ENCODE measurements at places on chromosomes 7 and 10.

DNA sequence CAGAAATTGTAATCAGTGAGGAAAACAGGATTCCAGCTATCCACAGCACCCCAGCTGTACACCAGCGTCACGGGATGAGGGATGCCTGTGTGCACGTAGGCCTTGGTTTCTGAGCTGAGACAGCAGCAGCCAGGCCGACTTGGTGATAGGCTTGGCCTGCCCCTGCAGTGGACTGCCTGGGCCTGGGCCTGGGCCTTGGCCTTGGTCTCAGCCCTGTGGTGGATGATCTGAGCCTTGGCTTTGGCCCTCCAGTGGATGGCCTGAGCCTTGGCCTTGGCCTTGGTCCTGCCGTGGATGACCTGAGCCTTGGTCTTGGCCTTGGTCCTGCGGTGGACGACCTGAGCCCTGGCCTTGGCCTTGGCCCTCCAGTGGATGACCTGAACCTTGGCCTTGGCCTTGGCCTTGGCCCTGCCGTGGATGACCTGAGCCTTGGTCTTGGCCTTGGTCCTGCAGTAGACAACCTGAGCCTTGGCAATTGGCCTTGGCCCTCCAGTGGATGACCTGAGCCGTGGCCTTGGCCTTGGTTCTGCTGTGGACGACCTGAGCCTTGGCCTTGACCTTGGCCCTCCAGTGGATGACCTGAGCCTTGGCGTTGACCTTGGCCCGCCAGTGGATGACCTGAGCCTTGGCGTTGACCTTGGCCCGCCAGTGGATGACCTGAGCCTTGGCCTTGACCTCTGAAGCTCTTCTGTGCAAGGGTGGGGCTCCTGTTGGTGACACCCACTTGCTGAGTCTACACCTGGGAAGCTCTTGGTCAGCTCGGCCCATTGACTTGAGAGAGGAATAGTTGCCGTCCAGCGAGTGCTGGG is 93.8 kb downstream of the CUX1 start:
- peak; percentile 36 for DNase-seq

GRCh38 chr7:74371381-74372341 is 82.0 kb upstream of the GTF2IRD1 start:
- DNase-seq: no peak

DNA sequence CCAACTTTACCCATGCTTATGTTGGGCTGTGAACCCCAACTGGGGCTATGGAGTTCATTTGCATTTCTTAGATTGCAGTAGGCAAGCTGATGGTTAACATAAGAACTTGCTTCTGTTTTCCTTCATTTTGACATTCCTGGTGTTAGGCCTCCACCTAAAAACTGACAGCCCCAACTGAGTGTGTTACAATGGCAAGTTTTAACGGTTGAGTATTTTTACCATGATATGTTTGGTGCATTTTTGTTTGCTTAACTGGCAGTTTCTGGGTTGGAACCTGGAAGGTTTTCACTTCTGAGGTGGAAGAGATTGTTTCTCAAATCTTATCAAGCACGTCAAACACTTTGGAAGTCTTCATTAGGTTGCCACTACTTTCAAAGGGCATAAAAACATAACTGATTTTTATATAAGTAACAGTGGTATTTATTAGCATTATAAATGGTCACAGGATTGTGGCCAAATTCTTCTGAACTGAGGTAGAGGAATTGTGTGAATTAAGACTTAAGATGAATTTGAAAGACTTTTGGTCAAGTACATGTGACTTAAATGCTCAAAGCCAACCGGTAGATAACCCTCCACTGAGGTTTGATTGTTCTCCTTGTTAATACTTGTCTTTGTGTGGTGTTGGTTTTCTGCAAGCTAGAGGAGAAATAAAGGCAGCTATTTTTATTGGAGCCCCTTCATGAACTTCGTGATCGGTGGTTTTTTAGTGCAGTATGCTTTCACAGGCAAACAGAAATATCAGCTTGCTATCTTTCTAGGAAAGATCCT is 2.8 kb downstream of the BMI1 start:
- DNase-seq: no peak

GRCh38 chr7:17131060-17131345 is 167.4 kb upstream of the AHR start:
- DNase-seq: no peak

DNA sequence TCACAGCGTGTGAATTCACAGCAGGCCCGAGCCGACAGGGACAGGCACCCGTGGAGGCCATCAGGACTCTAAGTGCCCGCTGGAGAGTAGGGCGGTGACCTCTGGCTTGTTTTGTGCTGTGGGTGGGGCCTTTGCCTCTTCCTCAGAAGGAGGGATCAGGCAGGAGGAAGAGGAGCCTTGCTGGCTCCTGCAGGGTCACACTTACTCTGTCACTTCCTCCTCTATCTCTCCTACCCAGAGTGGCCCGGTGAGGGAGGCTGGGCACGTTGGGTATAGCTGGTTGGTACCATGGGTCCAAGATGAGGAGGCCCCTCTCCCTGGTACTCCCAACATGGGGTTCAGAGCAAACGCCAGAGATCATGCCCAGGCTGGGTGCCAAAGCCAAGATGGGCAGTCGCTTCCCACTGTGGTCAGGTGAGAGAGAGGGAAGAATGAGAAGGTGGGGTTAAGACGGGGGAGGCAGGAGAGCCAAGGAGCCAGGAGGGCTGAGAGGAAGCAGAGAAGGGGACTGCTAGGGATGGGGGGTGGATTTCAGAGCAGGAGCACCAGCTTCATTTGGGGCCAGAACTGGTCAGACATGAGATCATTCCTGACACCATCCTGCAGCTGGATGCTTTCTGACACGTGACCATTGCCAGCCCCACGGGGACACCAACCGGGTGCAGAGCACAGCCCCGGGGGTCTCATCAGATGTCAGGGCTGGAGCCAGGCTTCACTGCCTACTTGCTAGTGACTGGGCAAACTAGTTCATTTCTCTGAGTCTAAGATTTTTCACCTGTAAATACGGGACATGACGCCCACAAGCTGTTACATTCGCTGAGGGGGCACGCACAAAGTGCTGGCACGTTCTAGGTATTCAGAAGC is 54.8 kb upstream of the CACUL1 start:
- DNase-seq: no peak

DNA sequence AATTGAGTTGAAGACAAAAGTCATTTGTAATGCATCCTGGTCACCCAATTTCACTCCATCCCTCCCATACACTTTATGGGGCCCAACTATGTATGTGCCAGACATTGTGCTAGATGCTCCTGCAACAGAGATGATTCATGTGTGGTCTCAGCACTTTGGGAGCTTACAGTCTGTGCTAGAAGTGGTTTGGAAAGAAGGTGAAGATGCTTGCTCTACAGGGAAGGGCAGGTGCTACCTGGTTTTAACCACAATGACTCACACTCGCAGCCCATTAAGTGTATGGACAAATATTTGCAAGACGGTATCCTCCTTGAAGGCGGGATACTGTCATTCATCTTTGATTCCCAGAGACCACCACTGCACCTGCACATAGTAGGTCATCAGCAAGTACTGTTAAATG is 257.6 kb downstream of the OTUD1 start:
- no peak for DNase-seq

DNA sequence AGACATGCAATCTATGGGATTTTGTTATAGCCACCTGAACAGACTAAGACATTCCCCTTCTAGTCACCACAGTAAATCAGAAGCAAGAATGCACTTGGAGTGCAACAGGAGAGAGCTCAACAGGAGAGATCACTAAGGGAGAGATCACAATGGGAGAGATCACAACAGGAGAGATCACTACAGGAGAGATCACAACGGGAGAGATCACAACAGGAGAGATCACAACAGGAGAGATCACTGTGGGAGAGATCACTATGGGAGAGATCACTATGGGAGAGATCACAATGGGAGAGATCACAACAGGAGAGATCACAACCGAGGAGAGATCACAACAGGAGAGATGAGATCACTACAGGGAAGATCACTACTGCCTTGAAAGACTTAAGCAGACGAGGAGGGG is 238.5 kb upstream of the PITRM1 start:
- DNase-seq: no peak

GRCh38 chr7:151053096-151053495 is 4.6 kb downstream of the CDK5 start:
- no peak for DNase-seq

DNA sequence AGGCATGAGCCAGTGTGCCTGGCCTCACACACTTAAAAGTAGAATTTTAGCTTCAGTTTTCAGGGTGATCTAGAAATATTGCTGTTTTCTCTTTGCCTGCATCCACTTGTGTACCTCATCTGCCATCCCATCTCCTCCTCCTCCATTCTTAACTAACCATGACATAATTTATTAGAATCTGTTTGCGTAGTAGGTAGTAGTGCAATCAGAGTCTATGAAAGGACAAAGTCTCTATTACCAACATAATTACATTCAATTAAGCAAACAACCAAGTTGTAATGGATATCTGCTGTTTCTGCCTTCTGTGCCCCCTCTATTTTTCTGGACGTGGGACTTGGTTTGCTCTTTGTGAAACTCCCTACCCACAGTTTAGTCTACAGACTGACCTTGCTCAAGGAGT is 72.9 kb downstream of the CDK14 start:
- DNase-seq: no peak

DNA sequence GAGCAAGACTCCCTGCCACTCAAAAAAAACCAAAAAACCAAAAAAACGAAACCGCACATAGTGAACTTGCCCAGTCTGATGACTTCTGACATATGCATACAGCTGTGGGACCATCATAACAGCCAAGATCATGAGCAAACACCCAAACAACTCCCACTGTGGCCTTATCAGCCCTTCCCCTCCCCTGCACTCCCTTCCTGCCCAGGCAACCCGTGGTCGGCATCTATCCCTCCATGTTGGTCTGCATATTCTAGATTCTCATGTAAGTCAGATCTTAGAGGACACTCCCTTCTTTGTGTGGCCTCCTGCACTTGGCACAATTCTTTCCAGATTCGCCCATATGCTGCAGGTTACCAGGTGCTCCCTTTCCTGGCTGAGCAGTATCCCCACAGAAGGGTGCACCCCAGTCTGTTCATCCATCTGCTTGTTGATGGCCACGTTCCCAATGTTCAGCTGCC is 72.8 kb downstream of the GNA12 start:
- DNase-seq: no peak

DNA sequence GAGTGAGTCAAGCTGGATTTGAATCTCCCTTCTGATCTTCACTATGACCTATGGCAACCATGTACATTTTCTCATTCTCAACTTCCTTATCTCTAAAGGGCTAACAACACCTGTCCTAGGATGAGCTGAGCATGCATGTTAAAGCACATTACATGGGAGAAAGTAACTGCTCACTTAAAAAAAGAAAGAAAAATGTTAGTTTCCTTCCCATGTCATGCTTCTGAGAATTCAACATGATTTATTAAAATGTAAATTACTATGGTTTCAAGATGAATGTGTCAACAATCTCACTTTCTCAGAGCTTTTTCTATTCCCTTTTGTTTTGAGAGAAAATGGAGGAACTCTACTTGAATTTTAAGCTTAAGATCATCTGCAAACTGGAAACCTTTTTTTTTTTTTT is 295.3 kb downstream of the SKIDA1 start:
- no peak for DNase-seq

- DNase-seq: peak; percentile 45
Measured at GRCh38 chr7:18834577-18834976, 282.9 kb downstream of the TWIST1 start.

All from AG10803 (cell line).